ENCODE measurements at places on chromosomes 2 and 18. TPM values are rescaled to one million over a fixed set of nuclear protein-coding genes. Genes with fewer than 3 reads are reported as not detected.

GRCh38 chr2:144201868-144202468 lies 318.0 kb downstream of the ZEB2 start:
- DNase-seq = no peak

DNA sequence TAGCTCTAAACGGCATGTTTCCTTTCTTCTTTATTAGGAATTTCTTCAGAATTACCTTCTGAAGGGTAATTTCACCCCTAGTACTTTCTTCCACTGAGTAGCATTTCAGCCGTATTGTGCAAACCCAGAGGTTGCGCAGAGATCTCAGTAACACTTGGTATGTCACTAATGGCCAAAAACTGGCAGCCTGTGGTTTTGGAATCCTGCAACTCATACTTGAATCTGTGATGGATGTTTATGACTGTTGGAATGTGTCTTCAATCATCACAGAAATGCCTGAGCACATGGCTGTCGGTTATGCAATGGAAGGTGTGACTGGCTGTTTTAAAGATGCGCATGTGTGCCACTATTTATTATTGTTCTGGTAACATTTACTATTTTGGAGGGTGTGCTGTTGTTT lies 100.0 kb downstream of the COLEC12 start:
- DNase-seq = no peak

- DNase-seq = no peak
Measured at GRCh38 chr2:27962006-27962405, 71.5 kb downstream of the BABAM2 start.

- DNase-seq = peak; percentile 92
Measured at GRCh38 chr2:26764078-26764887, at the start of gene SLC35F6. Gene SLC35F6 (plus strand): TSS chr2:26764284. CDS start chr2:26764350, 66 bp downstream.

DNA sequence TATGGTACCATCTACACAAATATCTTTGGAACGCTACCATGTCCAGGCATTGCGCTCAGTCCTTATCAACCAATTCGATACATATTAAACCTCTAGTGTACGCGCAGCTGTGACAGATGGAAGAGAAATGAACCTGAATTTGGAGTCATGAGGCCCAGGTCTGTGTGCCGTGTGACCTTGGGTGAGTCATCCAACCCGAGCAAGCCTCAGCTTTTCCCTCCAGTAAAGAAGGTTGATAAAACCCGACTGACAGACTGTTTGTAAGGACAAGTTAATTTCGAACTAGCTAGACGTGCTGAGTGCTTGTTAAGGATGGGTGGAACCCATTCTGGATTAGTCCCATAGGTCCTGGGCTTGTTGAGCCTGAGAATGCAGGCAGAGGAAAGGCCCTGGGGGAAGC lies 28.2 kb downstream of the GREB1 start:
- DNase-seq = no peak

DNA sequence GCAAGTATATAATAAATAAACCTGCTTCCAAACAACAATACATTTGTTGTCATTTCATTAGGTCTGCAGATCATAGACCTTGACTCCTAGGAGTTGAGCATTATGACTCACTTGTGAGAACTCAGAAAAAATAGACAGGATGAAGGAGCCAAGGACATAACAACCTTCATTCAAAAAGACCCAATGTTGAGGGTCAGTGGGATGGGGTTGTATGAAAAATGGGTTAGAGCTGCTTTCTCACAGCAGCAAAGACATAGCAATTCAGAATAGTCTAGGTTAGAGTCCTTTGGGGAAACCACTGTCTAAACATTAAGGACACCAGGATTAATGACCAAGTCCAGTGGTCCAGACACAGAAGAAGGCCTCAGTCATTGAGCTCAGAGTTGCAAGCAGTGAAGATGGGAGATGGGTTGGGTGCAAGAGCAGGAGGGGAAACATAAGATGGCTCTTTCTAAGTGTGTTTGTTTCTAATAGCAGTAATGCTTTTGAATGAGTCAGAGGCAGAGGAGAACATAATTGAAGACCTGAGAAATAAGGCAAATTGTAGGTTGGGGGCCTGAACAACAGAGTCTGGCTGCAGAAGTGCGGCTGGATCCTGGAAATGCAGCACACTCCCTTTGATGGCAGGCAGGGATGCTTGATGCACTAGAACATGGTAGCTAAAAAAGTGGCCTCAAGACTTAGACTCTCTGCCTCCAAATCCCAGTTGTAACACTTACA lies 3.7 kb upstream of the SERPINB10 start:
- no peak for DNase-seq

GRCh38 chr18:62324181-62324828 lies 805 bp upstream of the TNFRSF11A start:
- no peak for DNase-seq

DNA sequence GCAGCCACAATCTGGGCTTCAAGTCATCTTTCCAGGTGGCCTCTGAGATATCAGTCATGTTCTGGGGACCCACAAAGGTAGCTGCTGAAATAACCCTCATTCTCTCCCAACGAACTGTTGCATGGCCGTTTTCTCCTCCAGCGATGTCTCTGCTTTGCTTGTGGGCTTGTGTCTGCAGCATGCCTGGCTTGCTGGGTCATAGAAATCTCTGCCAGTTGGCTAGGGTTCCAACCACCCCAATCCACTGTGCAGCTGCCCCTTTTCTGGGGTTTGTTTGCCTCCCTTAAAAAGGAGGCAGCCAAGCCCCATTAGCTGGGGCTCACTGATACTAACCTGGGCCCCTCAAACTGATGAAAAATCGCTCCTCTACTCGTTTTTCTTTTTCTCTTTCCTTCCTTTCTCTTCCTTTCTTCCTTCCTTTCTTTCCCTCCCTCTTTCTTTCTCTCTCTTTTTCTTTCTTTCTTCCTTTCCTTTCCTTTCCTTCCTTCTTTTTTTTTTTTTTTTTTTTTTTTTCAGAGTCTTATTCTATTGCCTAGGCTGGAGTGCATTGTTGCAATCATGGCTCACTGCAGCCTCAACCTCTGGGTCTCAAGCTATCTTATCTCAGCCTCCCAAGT lies 680.0 kb downstream of the EPHA4 start:
- no peak for DNase-seq

DNA sequence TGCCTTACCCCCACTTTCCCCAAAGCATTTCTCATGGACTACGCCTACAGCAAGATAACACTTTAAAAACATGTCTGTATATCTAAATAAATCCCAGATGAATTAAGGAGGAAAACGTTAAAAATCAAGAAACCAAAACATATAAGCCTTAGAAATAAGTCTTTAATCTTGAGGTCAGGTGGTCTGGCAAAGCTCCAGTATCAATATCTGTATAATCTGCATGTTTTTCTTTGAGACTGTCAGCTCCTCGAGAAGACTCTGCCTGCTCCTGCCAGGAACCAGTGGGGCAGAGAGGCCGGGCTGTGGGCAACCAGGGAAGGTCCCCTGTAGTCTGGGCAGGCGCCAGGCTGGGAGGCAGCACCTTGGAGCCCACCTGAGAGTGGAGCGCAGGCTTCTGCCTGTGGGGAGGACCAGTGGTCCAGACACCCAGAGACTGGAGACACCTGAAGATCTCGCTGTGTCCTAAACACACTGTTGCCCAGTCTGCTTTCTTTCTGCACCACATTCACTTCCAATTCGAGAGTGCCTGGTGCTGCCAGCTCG lies 291.0 kb upstream of the SOX11 start:
- DNase-seq = no peak

GRCh38 chr2:206970589-206971360 lies 31.5 kb downstream of the CPO start:
- no peak for DNase-seq

- DNase-seq = no peak
Measured at GRCh38 chr2:155690785-155691184, 641.7 kb downstream of the NR4A2 start.

DNA sequence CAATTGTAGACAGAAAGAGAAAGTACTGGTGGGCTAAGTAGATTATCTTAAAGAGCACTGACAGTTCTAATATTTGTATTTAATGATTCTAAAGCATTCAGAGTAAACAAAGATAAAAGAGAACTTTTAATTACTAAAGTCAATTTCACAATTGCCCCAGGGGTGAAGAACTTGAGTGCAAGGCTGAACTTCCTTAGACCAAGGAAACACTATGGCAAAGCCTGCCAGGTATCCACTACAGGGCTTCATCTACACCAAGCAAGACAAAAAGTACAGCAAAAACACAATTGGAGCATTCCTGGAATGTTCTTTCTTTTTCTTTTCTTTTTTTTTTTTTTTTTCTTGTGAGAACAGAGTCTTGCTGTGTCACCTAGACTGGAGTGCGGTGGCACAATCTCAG lies 46.9 kb upstream of the NDUFV2 start:
- DNase-seq = no peak

DNA sequence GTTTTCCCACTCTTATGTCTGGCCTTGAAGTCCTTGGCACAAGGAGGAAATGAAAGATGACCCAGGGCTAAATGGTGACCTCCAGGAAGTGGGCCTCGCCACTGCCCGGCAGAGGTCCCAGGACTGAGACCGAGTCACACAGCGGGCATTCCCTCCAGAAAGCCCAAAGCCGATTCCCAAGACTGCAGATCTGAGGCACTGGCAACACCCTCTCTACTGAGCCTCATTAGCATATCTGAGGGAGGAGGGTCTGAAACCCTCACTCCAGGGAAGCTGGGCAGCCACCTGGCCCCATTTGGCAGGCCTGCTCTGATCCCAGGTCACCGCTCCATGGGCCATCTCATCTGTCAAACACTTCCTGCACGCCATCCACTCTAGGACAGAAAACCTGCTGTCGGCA lies 29.1 kb downstream of the FAM178B start:
- peak; percentile 58 for DNase-seq

- DNase-seq = no peak
Measured at GRCh38 chr2:121155502-121156056, 129.4 kb downstream of the TFCP2L1 start.

- DNase-seq = no peak
Measured at GRCh38 chr2:26983746-26984145, 13.3 kb downstream of the MAPRE3 start.

- no peak for DNase-seq
Measured at GRCh38 chr2:74003494-74004211, 18.9 kb downstream of the TET3 start.

GRCh38 chr2:128438586-128438985 lies 119.9 kb upstream of the HS6ST1 start:
- peak; percentile 55 for DNase-seq

- no peak for DNase-seq
Measured at GRCh38 chr2:107462181-107462580, 364.5 kb upstream of the RGPD4 start.

- DNase-seq = no peak
Measured at GRCh38 chr18:43248610-43249249, 28.6 kb downstream of the SYT4 start.

- DNase-seq = peak; percentile 61
Measured at GRCh38 chr2:28639836-28640235, 111.8 kb upstream of the PPP1CB start.

- no peak for DNase-seq
Measured at GRCh38 chr18:11667578-11667977, 21.5 kb upstream of the GNAL start.

DNA sequence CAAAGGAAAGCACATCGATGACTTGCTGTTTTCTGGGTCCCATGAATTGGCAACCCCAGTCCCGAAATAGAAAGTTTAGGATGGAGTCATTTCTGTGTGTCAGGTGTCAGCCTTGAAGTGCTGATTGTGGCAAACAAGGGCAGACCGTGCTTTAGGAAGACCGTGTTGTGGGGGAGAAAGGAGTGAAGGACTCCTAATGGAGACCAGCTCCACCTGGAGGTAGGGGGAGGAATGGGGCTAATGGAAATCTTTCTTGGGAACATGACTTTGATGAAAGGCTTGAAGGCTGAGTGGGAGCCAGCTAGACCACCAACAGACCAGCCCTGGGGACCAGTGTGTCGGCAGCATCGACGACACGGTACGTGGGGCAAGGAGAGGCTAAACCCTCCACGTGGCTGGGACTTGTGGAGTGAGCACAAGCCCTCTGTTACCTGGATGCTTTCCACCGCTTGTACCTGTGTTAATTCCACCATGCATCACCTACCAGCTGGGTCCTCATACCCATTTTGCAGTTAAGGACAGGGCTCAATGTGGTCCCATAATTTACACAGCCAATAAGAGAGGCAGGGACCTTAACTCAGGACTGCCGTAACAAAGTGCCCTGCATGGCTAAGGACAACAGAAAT lies 104.2 kb downstream of the SH3BP4 start:
- no peak for DNase-seq

DNA sequence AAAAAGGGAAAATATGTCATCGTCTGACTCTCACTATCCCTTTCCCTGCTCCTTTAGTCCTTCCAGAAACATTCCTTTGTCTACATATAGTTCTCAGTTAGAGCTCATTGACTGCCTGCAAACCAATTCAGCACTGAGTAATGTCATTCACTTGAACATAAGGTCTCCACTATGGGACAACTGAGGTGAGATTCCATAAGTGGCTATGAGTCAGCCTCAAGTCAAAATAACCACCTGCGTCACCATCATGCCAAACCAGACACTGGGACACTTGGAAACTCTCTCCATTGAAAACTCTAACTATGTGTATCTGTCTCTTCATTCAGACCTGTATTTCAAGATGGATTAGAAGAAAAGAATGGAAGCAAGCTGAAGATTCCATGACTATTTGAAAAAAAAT lies 878.0 kb upstream of the PIK3C3 start:
- no peak for DNase-seq

DNA sequence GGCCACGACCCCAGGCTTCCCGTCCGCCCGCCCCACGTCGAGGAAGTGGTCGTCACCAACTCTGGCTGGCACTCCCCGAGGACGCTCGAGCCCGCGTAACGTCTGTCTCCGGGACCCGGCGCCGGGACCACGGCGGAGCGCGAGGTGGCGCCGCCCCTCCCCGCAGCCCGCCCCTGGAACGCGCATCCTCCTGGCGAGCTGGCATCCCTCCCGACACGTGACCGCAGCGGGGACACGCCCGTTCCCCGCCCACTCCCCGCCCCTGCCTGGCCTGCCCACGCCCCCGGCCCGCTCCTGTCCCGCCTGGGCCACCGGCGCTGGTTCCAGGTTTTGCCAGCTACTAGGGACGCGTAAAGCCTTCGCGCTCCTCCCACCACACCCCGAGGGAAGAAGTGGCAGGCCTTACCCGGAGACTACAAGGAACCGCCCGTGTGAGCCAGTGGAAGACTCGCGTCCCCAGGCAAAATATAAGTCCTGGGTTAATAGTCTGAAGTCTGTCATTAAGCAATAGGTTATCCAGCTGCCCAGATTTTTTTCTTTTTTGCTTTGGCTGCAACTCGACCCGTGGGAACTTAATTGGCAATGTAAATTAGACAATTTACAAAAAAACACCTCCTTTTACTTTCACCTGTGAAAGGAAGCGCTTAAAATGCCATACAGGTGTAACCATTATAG lies at the start of gene OSBPL1A:
TSS of gene OSBPL1A (minus strand) at position 131 of the 675 bp plus-strand sequence. CDS start 20,291 bp downstream, outside the sequence.
- DNase-seq = peak; percentile 98

DNA sequence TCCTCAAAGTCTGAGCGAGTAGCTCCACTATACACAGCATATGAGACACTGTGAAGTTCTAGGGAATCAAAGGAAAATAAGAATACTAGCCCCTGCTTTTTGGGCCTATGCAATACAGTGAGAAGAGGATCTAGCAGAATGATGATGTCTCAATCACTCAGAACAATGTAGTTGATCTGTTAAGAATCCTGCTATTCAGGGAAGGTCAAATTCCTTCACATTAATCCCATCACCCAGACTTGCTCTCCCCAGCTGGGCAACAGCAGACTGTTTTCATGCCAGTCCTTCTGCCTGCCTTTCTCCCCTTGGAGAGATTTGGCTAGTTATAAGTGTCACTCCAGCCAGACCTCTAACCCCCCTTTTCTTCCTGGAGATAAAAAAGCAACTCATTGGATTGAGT lies 230.0 kb upstream of the EPHA4 start:
- DNase-seq = no peak

Gene CYP26B1
- 2.8 TPM for polyA plus RNA-seq

Gene DAPL1
- polyA plus RNA-seq = not detected

Gene MAB21L4
- polyA plus RNA-seq = 17.6 TPM

Gene EPC2
- polyA plus RNA-seq = 9.2 TPM

Gene MAP2
- 2.1 TPM for polyA plus RNA-seq

Gene NDC80
- polyA plus RNA-seq = 3.5 TPM

Gene ADD2
- under 0.01 TPM for polyA plus RNA-seq

All from sigmoid colon (tissue), 7 donors.